ENCODE measurements at places on chromosomes 12 and 14.

DNA sequence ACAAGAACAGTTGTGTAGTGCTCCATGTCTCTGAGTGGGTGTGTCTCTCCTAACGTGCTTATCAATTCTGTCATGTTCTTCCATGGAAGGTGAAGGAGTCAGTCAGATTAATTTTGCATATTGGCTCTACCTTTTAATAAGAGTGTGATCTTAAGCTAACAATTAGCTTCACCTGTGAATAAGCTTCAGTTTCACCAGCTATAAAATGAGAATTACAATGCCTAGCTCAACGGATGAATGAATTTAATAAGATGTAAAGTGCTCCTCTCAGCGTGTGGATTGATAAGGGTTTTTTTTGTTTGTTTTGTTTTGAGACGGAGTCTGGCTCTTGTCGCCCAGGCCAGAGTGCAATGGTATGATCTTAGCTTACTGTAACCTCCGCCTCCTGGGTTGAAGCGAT lies 32.7 kb downstream of the CCDC175 start:
- DNase-seq, result no peak

- no peak for DNase-seq
Measured at GRCh38 chr12:591167-592023, 71.8 kb downstream of the NINJ2 start.

- no peak for DNase-seq
Measured at GRCh38 chr14:81412779-81413178, 12.7 kb upstream of the STON2 start.

DNA sequence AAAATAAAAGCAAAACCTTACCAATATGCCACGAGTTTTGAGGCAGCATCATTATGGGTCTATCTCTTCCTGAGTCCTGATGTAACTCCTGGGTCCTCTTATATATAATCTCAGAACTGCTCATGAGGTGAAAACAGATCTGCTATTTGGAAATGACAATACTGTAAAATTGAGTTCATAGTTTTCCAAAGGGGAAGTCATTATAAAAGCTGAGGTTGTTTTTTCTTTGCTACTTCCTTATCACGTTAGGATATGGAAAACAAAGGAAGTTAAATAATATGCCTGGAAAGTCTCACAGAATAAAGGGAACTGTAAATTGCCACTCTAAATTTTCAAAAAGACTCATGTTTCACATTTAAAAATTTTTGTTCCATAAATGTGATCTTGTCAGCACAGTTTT lies at the start of gene CD163L1:
TSS of gene CD163L1 (minus strand) at position 78 of the 400 bp plus-strand sequence. CDS start at position 52, 26 bp downstream.
- DNase-seq, result no peak

- DNase-seq, result no peak
Measured at GRCh38 chr12:122875590-122876220, 20.2 kb downstream of the VPS37B start.

- no peak for DNase-seq
Measured at GRCh38 chr14:94583557-94583956, 2.3 kb downstream of the SERPINA5 start.

- DNase-seq, result no peak
Measured at GRCh38 chr14:99724939-99725773, 41.1 kb downstream of the CYP46A1 start.

DNA sequence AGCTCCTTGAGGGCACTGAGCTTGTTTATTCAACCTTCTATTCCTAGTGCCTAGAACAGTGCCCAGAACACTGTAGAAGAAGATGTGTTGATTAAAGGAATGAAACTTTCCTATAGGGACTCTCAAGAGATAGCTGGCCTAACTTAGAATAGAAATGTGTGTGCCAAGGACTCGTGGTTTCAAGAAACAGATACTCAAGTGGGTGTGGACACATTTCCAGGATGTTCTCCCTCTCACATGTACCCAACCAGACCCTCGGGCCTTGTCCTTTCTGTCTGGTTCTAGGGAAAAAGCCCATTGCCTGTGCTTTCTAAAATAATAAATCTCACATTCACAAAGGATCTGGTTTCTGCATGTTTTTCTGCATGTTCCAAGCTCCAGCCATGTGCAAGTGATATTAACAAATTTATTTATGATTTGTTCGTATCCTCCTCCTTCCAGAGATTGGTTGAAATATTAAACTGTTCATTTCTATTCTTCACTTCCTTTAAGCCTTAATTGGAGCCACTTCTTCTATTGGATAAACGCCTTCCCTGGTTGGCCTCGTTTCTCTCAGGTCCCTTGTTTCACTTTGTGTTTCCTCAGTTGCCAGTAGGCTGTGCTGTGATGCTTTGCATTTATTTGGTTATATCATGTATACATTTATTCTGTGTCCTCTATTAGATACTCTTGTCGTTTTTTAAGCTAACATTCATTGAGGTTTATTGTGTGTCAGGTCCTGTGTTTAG lies 89.8 kb downstream of the CRADD start:
- peak; percentile 85 for DNase-seq
